ENCODE measurements at places on chromosomes 4 and X. TPM values are rescaled to one million over a fixed set of nuclear protein-coding genes. Genes with fewer than 3 reads are reported as not detected.

Gene RRH
- not detected for total RNA-seq

Gene SATL1
- total RNA-seq: not detected

DNA sequence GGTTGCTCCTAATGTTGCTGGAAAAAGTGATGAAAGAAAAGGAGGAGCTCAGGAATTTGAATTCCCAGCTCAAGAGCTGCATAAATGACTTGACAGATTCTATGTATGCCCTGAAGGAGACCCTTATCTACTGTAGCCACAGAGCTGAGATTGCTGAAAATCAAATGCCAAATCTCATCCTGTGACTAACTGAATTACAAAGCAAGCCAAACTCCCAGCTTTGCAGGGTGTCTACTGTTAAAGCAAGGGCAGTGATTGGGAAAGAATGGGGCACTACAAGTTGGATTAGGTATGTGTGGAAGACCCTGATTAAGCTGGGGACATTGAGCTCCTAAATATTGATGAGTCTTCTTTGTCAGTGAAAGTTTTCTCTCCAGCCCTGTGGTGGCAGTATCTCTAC, 20.8 kb upstream of the SMIM9 start:
- no peaks in the 10 kb centered on the region for H3K4me1 ChIP-seq
- H3K27me3 ChIP-seq: no peaks in the 10 kb centered on the region
- DNase-seq: no peak
- peaks cover 4% of the 10 kb centered on the region for H3K36me3 ChIP-seq
- H3K27ac ChIP-seq: no peak overlapping the region
- H3K4me3 ChIP-seq: no peak overlapping the region

Gene PROM1
- total RNA-seq: 0.34 TPM

DNA sequence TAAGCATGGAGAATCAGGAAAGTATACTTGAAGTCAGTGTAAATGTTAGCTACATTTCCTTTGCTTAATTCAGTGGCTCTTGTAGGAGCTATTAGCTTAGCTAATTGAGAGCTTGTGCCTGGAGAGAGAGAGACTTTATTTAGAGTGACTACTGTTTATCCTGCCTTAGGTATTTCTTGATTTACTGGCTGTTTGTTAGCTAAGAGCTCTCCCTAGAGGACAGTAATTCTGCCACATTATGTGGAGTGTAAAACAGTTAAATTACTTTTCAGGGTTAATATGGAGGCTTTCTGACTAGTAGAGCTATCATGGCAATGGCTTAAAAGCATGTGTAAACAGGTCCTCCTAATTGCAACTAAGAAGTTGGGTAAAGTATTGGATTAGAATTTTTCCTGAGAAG, 306.5 kb upstream of the TECRL start:
- no peaks in the 10 kb centered on the region for H3K27me3 ChIP-seq
- no peak overlapping the region for H3K27ac ChIP-seq
- DNase-seq: no peak
- no peaks in the 10 kb centered on the region for H3K36me3 ChIP-seq
- no peak overlapping the region for H3K4me3 ChIP-seq

DNA sequence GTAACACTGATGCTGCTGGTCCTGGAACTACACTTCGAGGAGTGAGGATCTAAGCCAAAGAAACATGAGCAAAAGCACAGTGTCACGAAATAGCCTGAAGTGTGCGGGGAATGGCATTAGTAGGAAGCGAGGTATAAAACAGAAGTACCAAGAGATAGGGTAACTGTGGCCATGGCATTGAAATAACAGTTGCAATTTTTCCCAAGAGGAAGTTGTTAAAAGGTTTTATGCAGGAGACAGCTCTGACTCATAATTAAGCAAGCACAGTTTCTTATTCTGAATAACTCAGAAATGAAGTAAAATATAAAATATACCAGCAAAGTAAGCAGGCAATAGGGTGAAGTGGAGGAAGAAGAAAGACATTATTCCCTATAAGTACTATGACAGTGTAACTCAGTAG, 90.3 kb upstream of the TMEM150C start:
- no peaks in the 10 kb centered on the region for H3K4me1 ChIP-seq
- no peak overlapping the region for H3K27ac ChIP-seq
- no peak for DNase-seq

DNA sequence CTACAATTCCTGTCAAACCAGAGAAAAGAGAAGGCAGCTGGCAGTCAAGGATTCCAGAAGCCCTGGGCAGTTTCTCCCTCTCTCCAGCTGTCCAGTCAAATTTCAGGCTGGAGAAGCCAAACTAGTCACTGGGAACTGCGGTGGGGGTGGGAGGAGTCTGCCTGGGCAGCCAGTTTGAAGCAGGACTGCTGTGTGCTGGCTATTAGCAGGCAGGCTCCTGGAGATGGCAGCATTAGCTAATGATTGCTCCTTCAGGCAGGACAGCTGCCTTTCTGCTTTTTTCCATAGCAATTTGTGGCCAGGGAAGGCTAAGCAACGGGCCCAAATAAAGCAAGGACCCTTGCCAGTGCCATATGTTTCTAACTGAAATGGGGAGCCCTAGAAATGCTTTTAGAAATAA, 44.7 kb upstream of the FGF13 start:
- H3K27ac ChIP-seq: no peak overlapping the region
- no peaks in the 10 kb centered on the region for H3K27me3 ChIP-seq
- H3K36me3 ChIP-seq: no peaks in the 10 kb centered on the region
- DNase-seq: no peak
- no peak overlapping the region for H3K4me3 ChIP-seq

DNA sequence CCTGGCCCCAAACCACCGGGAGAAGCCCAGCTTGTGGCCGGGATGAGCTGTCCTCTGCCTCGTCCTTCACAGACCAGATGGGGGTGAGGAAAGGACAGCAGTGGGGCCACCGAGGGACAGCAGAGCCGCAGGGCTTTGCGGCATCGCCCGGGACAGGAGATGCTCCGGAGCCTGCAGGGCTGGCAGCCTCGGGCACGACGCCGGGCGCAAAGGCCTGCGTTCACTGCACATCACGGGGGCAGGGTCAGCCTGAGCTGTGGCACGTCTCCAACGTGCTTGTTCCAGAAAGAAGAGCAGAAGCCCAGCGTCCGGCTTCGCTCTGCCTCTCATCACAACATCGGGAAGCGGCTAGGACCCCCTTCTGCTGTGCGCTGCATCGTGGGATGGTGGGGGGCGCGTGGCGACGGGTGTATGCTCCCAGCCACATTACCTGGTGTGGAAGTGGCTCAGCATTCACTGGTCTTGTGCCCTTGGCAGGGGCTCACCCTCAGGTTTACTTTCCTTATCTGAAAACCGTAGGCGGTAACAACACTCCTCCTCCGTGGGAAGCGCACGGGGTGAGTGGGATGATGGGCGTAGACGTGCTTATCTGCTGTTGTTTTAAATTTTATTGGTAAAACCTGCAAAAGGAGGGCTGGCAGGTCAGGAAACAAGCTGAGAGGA, 7.4 kb downstream of the TADA2B start:
- DNase-seq: no peak
- H3K27me3 ChIP-seq: no peaks in the 10 kb centered on the region
- no peak overlapping the region for H3K4me3 ChIP-seq

DNA sequence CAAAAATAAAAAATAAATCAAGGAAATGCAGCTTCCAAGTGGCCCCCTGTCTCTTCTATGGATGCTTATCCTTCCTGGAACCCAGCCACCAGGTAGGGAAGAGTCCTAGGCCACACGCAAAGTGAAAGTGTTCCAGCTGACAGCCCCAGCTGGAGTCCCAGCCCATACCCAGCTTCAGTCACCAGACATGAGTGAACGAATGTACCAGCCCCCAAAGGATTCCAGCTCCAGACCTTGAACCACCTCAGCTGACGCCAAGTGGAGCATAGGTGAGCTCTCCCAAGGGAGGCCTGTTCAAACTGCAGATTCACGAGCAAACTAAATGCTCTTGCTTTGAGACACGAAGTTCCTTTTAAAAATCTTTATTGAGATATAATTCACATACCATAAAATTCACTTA, 62.0 kb downstream of the BCOR start:
- no peaks in the 10 kb centered on the region for H3K27me3 ChIP-seq
- H3K4me3 ChIP-seq: no peak overlapping the region
- no peaks in the 10 kb centered on the region for H3K36me3 ChIP-seq
- H3K4me1 ChIP-seq: peaks cover 4% of the 10 kb centered on the region

GRCh38 chr4:158051401-158052235, 121.2 kb downstream of the GASK1B start:
- H3K4me3 ChIP-seq: no peak overlapping the region
- no peaks in the 10 kb centered on the region for H3K36me3 ChIP-seq
- no peaks in the 10 kb centered on the region for H3K27me3 ChIP-seq
- DNase-seq: no peak

- peak; percentile 78 for DNase-seq
These were observed 55.8 kb upstream of the BCOR start for GRCh38 chrX:40153345-40154249.

Gene NLRP2B
- not detected for total RNA-seq

- H3K27me3 ChIP-seq: no peaks in the 10 kb centered on the region
- DNase-seq: no peak
- no peak overlapping the region for H3K4me3 ChIP-seq
These were observed 611.0 kb upstream of the MAGEB2 start for GRCh38 chrX:29604381-29604780.

Gene SHROOM4
- not detected for total RNA-seq

Gene RHOXF1
- not detected for total RNA-seq

DNA sequence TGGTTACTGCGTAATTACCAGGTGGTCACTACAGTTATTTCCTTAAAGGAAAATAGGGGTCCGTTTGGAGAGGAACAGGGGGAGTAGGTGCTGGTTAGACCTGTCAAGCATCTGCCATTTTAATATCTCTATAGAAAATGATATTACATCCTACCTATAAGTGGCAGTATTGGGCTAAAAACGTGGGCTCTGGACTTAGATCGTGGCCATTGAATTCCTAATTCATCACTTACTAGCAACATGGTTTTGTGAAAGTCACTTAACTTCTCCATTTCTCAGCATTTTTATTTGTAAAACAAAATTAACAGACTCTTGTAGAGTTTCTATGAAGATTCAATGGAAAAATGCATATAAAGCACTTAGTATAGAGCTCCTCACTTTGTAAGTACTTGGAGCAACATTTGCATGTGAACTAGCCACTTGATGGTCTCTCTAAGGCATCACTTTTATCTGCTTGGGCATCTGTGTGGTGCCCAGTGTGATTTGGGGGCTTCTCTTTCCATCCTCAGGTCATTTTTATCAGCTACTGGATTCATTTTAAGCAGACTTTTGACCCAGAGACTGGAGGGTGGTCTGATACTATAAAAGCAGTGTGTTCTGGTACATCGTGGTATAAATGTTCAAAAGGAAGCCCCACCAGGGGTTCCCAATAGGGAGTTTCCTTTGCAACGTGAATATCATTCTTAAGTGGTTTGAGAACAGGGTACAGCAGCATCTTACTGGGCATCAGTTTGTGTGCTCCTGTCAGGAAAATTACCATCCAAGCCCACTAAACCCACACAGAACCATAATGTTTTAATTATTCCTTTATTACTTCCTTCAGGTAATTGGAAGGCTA, 42.7 kb upstream of the RASSF6 start:
- no peaks in the 10 kb centered on the region for H3K36me3 ChIP-seq
- no peaks in the 10 kb centered on the region for H3K4me1 ChIP-seq
- H3K27ac ChIP-seq: no peak overlapping the region
- DNase-seq: no peak
- no peak overlapping the region for H3K4me3 ChIP-seq

DNA sequence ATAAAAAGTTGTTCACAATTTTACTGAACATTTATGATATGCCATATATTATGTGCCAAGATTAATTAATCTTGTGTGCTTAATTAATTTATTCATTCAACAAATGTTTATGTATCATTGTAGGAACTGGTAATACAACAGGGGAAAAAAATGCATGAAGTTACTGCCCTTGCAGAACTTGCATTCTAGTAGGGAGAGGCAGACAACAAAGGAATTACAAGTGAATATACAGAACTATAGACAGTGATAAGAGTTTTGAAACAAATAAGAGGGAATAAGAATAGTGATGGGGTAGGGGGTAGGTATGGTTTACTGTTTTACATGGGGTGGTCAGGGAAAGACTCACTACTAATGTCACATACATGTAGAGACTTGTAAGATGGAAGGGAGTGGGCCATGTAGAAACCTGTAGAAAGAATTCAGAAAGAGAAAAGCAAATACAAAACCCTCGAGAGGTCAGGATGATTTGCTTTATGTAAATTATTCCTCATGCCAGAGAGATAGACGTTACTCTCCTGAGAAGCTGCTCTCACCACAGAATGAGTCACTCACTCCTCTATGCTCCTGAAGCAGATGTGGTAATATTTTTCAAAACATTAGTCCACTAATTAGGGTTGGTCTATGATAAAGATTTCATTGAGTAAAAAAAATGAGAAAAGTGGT, 855.0 kb upstream of the GRID2 start:
- no peak overlapping the region for H3K4me3 ChIP-seq
- H3K36me3 ChIP-seq: peaks cover 1% of the 10 kb centered on the region
- H3K27me3 ChIP-seq: no peaks in the 10 kb centered on the region
- no peak overlapping the region for H3K27ac ChIP-seq

Gene CYLC1
- total RNA-seq: not detected

Gene SMIM10L2A
- 0.38 TPM for total RNA-seq

Gene IL2RG
- total RNA-seq: 231 TPM

GRCh38 chr4:108589961-108590360, 30.4 kb upstream of the RPL34 start:
- no peak for DNase-seq
- H3K27me3 ChIP-seq: no peaks in the 10 kb centered on the region
- no peak overlapping the region for H3K4me3 ChIP-seq
- H3K4me1 ChIP-seq: no peaks in the 10 kb centered on the region
- H3K36me3 ChIP-seq: peaks cover 21% of the 10 kb centered on the region

Gene CT45A10
- total RNA-seq: not detected

- DNase-seq: no peak
- no peaks in the 10 kb centered on the region for H3K27me3 ChIP-seq
- H3K4me1 ChIP-seq: no peaks in the 10 kb centered on the region
- H3K27ac ChIP-seq: no peak overlapping the region
- H3K4me3 ChIP-seq: no peak overlapping the region
These were observed 207.7 kb upstream of the SLIT2 start for GRCh38 chr4:20043991-20044390.

DNA sequence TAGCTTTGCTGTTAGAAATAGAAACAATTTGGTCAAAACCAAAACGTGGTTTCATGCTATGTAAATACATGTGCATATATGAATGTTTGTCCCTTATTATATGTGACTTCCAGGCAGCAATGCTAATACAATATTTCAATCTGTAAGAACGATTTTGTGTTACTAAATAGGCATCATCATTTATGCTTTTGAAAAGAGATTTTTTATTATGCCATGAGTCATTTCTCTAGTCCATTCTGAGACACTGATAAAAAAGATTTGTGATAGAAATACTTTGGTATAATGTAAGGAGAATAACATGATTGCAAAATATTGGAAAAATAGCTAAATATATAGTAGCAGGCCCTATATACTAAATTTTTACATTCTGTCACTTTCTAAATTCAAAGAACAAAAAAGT, 28.9 kb downstream of the SYNPO2 start:
- no peak overlapping the region for H3K27ac ChIP-seq
- no peak for DNase-seq
- H3K27me3 ChIP-seq: peaks cover 9% of the 10 kb centered on the region

DNA sequence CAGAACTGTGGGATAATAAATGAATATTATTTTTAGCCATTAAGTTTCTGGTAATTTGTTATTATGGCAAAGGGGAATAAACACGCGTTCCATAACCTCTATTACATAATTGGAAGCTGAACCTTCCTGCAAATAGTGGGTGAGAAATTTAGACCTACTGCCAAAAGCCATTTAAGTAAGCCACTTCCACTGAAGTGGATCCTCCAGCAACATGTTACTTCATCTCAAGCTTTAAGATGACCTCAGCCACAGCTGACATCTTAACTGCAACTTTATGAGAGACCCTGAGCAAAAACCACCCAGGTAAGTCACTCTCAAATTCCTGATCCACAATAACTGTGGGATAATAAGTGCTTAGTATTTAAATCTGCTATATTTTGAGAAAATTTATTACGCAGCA, 1048.6 kb downstream of the FAM133A start:
- H3K4me3 ChIP-seq: no peak overlapping the region
- no peaks in the 10 kb centered on the region for H3K36me3 ChIP-seq
- no peak overlapping the region for H3K27ac ChIP-seq
- no peaks in the 10 kb centered on the region for H3K27me3 ChIP-seq
- no peak for DNase-seq

All from activated naive CD8-positive, alpha-beta T cell treated with anti-CD3 and anti-CD28 coated beads for 36 hours (primary cell).